Calu3 (cell line): ENCODE measurements at places on chromosomes 3 and 15.

GRCh38 chr15:25933456-25934158 lies 70.5 kb upstream of the ATP10A start:
- peak; percentile 14 for DNase-seq

DNA sequence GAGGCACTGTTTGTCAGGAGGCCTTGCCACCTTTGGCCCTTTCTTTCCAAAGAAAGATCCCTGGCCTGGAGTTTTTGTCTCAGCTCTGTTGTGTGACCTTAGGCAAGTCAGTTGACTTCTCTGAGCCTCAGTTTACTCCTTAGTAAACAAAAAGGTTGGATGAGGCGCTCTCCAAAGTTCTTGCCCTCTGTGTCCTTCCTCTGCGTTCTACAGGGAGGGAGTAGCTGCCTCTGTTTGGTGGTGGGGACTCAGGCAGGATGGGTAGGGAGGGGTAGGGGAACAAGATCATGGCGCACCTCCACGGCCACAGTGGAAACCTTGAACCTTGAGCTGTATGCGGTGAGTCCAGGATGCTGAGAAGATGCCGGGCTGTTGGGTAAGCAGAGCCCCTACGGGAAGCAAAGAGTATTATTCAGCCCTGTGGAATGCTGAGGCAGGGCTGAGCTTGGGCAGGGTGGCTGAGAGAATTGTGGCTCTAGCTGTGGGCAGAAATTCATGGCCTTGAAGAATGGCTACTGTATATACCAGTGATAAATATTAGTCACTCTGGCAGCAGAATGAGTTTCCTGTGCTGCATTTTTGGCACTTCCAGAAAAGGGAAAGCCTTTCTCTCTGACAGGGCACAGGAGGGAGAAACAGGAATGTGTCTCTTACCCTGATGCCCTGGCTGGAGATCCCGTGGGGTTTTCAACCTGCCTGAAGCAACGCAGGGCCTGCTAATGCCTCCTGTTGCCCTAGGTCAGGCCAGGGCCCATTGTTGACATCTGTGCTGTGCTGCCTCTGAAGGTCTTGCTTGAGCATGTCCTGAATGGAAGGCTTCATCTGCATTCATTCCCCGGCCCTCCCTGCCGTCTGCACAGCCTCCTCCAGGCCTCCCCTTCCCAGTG lies 39.9 kb downstream of the SMAD3 start:
- DNase-seq: peak; percentile 88

DNA sequence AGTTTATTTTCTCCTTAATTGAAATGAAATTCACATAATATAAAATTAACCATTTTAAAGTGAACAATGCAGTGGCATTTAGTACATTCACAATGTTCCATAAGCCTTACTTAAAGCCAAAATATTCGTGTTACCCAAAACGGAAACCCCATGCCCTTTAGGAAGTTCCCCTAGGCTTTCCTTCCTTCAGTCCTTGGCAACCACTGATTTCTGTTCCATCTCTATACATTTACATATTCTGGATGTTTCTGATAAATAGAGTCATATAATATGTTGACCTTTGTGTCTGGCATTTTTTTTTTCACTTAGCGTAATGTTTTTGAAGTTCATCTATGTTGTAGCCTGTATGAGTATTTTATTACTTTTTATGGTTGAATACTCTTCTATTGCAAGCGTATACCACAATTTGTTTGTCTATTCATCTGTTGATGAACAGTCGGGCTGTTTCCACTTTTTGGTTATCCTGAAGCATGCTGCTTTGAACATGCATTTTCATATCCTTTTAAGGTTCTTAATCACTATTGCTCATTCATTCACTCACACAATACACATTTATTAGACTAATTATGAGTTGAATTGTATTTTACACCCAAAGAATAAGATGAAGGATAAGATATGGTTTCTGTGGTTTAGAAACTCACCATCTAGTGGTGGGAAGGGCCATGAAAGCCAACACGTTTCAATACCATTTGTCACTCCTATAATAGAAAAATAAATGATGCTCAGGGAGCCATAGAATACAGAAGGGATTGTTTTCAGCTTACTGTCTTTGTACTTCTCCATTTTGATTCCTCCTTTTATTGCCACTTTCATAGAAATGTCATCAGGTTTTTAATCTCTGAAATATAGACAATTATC lies 408.2 kb upstream of the CBLB start:
- DNase-seq: no peak

DNA sequence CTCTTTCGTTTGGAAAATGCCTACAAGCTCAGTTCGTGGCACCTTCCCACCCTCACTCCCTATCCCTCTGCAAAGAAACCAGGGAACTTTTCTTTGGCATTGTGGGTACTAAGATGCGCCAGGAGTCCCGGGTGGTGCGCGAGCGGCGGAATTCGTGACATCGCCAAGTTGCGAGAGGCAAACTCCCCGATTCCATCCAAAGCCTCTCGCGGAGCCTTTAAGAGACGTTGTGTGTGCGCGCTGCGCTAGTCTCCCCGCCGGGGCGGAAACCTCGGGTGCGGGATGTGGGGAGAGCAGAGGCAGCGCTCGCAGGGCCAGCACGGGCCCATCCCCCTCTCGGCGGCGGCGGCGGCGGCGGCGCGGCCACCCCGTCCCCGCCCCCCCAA lies 443 bp upstream of the NR2F2 start:
- no peak for DNase-seq

GRCh38 chr3:33155301-33155700 lies 41.5 kb downstream of the CRTAP start:
- no peak for DNase-seq

DNA sequence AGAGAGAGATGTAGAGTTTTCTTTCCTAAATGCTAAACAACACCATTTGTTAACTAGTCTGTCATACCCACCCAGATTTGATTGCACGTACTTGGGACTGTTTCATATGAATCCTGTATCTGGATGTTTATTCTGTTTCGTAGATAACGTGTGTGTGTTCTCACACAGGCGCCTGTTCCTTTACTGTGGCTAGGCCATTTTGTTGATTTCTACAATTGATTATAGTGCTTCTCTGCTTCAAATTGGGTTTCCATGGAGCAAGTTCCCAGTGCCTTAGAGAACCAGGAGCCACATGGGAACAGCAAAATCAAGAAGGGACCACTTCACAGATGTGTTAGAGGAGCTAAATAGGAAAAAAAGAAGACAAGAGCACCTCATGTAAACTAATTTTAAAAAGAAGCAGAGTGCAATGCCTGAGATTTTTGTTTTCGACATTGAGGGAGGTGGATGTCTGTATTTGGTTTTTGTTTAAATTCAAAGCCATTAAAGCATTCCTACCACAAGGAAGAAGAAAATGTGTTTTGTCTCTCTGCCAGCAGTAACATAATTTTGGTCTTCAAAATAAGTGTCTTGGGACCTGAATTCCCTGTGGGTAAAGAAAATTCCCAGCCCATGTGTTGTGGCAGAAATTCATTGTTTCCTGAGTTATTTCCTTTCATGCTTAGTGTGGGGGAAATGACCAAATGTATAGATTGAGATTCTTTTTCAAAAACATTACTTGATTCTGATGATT lies 424.0 kb upstream of the C2CD4B start:
- DNase-seq: no peak

DNA sequence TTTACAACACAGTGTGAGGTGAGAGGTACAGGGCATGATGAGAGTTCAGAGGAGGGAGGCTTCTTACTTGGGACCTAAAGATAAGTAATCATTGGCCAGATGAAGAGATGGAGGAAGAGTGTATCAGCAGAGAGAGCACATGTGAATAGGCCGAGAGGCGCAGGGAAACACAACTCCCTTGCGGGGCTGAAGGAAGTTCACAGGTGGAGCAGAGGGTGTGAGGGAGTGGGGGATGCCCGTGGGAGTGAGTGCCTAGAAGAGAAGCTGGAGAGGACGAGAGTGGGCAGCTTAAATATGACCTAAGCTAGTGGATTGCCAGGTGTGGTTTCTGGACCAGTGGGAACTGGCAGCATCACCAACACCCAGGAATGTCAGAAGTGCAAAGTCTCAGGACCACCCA lies 98.2 kb upstream of the TBC1D5 start:
- no peak for DNase-seq

DNA sequence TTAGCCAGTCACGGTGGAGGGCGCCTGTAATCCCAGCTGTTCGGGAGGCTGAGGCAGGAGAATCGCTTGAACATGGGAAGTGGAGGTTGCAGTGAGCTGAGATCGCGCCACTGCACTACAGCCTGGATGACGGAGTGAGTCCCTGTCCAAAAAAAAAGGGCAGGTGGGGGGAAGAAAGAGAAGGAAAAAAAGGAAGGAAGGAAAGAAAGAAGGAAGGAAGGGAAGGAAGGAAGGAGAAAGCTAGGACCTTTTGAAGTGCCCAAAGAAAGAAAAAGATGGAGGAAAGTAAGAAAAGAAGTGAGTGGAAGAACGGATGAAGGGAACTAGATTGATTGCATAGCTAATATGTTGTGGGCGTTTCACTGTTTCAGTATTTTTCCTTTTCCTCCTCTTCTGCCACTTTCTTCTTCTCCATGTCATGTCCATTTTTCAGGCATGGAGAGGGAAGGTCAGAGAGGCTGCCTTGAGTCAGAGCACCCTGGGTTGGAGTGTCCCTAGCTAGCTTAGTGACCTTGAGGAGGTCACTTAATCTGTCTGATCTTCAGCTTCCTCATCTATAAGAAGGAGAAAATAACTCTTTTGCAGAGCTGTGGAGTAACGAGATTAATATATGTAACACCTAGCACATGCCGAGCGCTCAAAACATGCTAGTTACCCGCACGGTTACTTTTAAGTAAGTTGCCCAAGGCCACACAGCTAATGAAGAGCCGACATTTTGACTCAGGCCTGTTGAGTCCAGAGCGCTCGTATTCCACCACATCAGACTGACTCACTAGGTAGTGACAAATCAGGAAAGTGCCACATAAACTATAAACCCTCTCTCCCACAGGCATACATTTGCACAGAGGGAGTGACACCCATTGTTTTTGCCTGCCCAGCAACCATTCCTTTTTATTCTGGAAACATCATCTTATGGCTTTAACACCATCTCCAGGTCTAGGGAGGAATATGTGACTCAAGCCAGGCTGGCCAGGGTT lies 42.2 kb downstream of the BHLHE40 start:
- DNase-seq: no peak

- no peak for DNase-seq
These were observed 122.2 kb downstream of the ATG7 start for GRCh38 chr3:11394392-11394791.

GRCh38 chr15:92164327-92165000 lies 229.2 kb upstream of the ST8SIA2 start:
- peak; percentile 24 for DNase-seq

GRCh38 chr15:52796753-52797520 lies 6.8 kb upstream of the ONECUT1 start:
- no peak for DNase-seq

GRCh38 chr3:174488527-174488926 lies 370.6 kb upstream of the NAALADL2 start:
- DNase-seq: no peak

GRCh38 chr15:94856267-94856854 lies 625.0 kb downstream of the MCTP2 start:
- no peak for DNase-seq

- peak; percentile 27 for DNase-seq
These were observed 498 bp upstream of the ARNT2 start for GRCh38 chr15:80403712-80404056.

GRCh38 chr3:150384296-150385212 lies 23.5 kb upstream of the TSC22D2 start:
- no peak for DNase-seq

DNA sequence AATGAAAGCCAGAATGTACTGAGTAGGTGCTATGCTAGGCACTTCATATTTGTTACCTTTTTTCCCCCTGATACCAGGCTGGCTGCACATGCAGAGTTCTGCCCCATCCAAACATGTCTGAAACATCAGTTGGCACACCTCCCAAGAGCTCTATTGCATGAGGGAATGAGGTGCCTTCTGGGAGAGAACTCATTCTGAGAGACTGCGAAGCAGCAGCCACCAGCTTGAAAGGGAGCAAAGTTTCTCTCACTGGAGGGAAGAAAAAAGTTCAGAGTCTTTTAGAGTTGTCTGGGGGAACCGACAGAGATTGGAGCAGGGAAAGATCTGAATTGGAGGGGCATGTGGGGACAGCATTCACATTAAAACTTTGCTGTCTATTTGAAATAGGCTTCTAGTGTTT lies 84.1 kb downstream of the AGBL1 start:
- DNase-seq: no peak

- no peak for DNase-seq
These were observed 245.7 kb downstream of the XXYLT1 start for GRCh38 chr3:195025056-195025883.

DNA sequence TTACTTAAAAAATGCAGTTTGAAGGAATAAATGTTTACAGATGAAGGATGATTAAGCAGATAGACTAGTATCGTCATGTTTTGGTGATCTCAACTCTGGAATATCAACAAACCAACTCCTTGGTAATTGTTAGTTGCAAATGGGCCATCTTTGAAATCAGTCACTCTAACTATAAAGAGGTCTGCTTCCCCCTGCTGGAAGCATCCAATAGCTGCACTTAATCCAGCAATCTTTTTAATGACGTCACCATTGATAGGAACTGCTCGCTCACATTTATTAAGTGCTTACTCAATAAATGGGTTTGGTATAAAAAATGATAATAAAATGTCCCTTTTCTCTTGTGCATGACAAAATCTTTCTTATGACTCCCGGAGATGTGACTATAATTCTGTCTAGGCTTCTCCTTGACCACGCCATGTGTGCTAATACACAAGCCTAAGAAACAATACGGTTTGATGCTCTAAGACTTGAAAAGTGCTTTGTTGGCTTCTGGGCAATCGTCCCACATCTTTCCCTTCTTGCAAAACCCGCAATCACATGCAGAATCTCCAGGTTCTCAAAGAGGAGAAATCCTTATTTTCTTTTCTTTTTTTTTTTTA lies 227.6 kb upstream of the POU1F1 start:
- DNase-seq: peak; percentile 63

- DNase-seq: no peak
These were observed 114.7 kb upstream of the GAP43 start for GRCh38 chr3:115508562-115508961.

DNA sequence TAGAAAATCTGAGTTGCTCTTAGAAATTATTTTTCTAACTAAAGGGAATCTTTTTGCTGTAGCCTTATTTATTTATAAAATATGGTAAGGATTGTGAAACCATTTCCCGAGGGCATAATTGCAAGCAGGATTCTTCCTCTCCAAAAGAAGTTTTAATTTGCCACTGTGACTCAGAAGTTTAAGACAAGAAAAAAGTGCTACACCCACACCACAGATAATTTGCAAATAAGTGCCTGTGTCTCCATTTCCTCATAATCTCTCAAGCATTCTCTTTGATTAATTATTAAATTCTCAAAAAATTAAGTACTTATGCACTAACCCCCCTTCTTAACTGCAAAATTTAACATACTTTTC lies 43.6 kb downstream of the RASA2 start:
- no peak for DNase-seq

GRCh38 chr3:136838641-136839555 lies 20.0 kb downstream of the SLC35G2 start:
- no peak for DNase-seq

- DNase-seq: no peak
These were observed 8.8 kb upstream of the CMC1 start for GRCh38 chr3:28232659-28233058.

DNA sequence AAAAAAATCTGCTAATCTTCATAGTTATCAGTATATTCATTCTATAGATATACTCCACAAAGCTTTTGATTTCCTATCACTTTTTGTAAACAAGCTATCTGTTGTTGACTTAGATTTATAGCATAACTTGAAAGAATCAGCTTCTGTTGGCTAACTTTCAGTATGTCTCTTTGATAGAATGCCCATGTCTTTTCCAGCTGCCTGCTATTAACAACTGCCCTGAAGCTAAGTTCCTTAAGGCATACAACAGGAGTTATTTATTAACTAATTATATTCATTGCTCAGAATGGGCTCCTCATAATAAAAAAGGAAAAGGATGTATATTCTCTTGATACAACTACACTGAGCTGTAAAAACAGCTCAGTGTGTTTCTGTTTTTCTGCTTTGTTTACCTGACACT lies 293.9 kb downstream of the TUSC7 start:
- DNase-seq: no peak

GRCh38 chr3:66269411-66269810 lies 48.6 kb downstream of the SLC25A26 start:
- no peak for DNase-seq
